ENCODE measurements at places on chromosomes 5 and 9.

DNA sequence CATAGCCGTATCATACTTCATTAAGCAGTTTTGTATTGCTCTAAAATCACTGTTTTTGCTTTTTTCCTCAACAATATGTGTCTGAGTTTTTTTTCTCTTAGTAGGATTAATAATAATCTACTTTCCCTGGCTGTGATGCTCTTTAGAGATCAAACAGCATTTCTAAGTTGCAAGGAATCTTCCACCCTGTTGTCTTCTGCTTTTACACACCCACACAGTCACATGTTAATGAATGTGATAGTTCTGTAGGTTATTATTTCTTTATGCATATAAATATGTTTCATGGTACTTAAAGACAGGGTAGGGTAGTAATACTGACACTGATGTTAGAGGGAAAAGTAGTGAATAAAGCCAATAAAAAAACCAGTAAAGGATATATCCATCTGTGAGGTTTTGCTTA lies 29.3 kb downstream of the SLC44A1 start:
- no peak for DNase-seq

DNA sequence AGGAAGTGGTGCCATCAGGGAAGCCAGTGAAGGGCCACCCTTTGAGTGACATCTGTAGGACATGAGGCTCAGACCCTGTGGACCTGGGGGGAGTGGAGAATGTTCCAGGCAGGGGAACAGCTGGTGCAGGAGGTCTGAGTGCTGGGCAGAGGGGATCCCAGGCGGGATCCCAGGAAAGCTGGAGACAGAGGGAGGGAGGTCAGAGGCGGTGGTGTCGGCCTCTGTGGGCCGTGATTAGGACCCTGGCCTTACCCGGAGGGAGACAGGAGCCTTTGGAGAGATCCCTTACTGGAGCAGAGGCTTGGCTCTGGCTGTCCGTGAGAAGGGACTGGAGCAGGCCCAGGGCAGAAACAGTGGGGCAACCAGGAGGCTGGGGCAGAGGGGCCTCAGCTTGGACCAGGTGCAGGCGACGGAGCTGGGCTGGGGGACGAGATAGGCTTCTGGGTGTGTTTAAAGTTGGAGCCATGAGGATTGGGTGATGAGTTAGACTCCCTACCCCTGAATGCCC lies 12.1 kb upstream of the GRHPR start:
- no peak for DNase-seq

DNA sequence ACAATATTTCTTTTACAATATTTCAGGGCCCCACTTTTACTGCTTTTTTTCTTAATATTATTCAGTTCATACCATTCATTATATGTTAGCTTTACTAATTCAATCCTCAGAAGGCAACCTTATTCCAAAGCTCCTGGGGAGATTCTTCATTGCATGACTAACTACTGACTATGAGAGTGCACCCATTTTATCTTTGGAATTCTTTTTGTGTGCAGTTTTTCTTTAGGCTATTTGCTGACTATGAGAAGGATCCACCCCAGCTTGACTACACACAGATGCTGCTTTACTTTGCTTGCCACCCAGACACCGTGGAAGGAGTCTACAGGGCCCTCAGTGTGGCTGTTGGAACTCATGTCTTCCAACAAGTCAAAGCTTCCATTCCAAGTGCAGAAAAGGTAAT lies 56.9 kb upstream of the IL7R start:
- DNase-seq = no peak

DNA sequence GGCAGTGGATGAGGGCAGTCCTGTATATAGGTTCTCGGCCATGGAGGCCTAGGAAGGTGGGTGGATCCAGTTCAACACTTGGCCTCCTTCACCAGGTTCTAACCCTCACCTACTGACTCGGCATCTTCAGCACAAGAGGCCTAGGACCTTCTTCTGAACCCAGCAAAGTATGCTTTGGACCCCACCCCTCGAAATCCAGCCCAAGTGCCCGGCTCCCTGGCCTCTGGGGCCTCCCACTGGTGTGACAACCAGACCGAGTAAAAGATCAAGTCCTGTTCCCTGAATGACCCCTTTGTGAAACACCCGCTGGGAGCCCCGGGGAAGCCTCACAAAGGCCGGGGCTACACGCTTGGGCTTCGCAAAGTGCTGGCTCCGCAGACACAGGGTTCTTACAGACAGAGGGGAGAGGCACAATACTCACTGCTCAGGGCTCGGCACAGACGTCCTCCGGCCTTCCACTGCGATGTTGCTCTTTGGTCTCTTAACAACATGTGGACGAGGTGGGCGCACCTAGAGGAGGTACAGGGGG lies 47.0 kb downstream of the CRB2 start:
- DNase-seq = no peak

DNA sequence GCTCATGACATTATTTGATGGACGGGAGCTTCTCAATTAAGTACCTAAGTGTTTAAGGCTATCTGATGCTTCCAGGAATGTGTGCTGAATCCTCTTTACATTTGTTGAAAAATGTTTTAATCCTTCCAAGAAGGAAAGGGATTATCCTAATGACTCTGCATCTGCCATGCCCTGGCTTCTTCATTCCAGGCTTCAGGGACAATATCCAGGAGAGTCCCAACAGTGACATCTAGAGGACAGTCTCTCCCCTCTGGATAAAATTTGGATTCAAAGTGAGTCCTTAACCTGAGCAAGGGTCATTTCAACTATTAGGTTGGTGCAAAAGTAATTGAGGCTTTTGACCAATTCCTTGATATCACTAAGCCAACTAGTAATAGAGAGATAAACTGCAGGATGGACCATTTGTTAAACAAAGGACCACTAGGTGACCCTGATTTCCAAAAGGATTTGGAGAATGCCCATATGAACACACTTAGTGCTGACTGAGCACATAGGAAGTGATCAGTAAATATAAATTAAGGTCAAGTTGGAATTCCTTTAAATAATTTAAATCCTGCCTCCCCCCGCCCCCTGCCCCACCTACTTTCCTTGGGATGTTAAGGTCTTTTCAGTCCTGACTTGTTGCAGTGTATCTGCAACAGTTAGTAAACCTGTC lies 19.1 kb downstream of the TNFSF8 start:
- no peak for DNase-seq

GRCh38 chr9:129318121-129319075 lies 140.3 kb upstream of the IER5L start:
- no peak for DNase-seq

DNA sequence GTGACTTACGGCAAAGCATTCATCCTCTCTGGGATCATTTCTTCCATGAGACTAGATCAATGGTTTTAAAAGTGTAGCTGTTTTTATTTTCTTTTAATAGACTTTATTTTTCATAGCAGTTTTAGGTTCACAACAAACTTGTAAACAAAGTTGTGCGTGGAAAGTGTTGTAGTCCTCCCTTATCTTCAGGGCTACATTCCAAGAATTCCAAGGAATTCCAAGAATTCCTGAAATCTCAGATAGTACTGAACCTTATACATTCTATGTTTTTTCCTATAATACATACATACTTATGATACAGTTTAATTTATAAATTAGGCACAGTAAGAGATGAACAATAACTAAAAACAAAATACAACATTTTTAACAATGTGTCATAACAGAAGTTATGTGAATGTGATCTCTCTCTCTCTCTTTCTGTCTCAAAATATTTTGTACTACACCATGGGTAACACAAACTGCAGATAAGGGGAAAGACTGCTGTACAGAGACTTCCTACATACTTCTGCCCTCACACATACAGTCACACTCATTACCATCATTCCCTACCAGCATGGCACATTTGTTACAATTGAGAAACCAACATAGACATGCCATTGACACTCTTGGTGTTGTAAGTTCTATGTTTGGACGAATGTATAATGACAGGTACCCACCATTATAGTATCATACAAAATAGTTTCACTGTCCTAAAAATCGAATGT lies 1933.2 kb upstream of the WWC1 start:
- no peak for DNase-seq
